Activated CD4-positive, alpha-beta memory T cell treated with anti-CD3 and anti-CD28 coated beads, Interleukin-2, amount 10 ng/mL, durations not matched to agents 7 days and 5 days (primary cell): ENCODE measurements at places on chromosomes 5 and 9. TPM values are rescaled to one million over a fixed set of nuclear protein-coding genes. Genes with fewer than 3 reads are reported as not detected.

The PCDH12 gene
- total RNA-seq: 2.2 TPM

The C7 gene
- total RNA-seq: not detected

The CCL28 gene
- total RNA-seq: 16.8 TPM

The TMEFF1 gene
- 0.18 TPM for total RNA-seq

The GRXCR2 gene
- not detected for total RNA-seq

The DAPK1 gene
- total RNA-seq: 0.50 TPM

The PRUNE2 gene
- 0.83 TPM for total RNA-seq

The CDKN2A gene
- total RNA-seq: 23.2 TPM

The FSTL4 gene
- not detected for total RNA-seq

The LCN2 gene
- total RNA-seq: not detected

The IFNB1 gene
- 0.35 TPM for total RNA-seq

The FGF1 gene
- total RNA-seq: not detected

The HTR1A gene
- not detected for total RNA-seq

The STK32A gene
- not detected for total RNA-seq

The SPINK7 gene
- not detected for total RNA-seq

The MUSK gene
- not detected for total RNA-seq

The LOX gene
- total RNA-seq: not detected

The SLC23A1 gene
- total RNA-seq: 1.0 TPM

The NR4A3 gene
- total RNA-seq: 3.2 TPM

The CDX1 gene
- total RNA-seq: not detected

The GMCL2 gene
- not detected for total RNA-seq

The ANAPC2 gene
- total RNA-seq: 53.3 TPM

The GRIN1 gene
- total RNA-seq: 0.40 TPM

The CDK5RAP2 gene
- total RNA-seq: 84.2 TPM

The C5orf15 gene
- 24.4 TPM for total RNA-seq

The ENTREP1 gene
- total RNA-seq: not detected

The EIF4E1B gene
- not detected for total RNA-seq

The C1QTNF2 gene
- total RNA-seq: not detected

The EQTN gene
- not detected for total RNA-seq

The EHMT1 gene
- 87.1 TPM for total RNA-seq

The LVRN gene
- total RNA-seq: 0.13 TPM

The STING1 gene
- 281 TPM for total RNA-seq

The ANKRD18B gene
- 2.1 TPM for total RNA-seq

The PCDHGA2 gene
- total RNA-seq: 0.05 TPM

The PCDHA1 gene
- total RNA-seq: not detected

The MLANA gene
- not detected for total RNA-seq

The BARX1 gene
- 0.20 TPM for total RNA-seq

The CFAP90 gene
- not detected for total RNA-seq

The BTNL9 gene
- not detected for total RNA-seq

The IRGM gene
- total RNA-seq: 1.2 TPM

The EPB41L4A gene
- 2.3 TPM for total RNA-seq

The SPINK4 gene
- total RNA-seq: not detected

The TNC gene
- total RNA-seq: not detected

The NPR3 gene
- not detected for total RNA-seq

The C5orf63 gene
- total RNA-seq: 6.6 TPM

The NAIP gene
- 13.5 TPM for total RNA-seq

The FOXD4L4 gene
- not detected for total RNA-seq

The TMC1 gene
- total RNA-seq: not detected

The DDX4 gene
- 0.50 TPM for total RNA-seq
